Tibial nerve (tissue), 4 donors: ENCODE measurements at places on chromosomes 3 and 15. TPM values are rescaled to one million over a fixed set of nuclear protein-coding genes. Genes with fewer than 3 reads are reported as not detected.

DNA sequence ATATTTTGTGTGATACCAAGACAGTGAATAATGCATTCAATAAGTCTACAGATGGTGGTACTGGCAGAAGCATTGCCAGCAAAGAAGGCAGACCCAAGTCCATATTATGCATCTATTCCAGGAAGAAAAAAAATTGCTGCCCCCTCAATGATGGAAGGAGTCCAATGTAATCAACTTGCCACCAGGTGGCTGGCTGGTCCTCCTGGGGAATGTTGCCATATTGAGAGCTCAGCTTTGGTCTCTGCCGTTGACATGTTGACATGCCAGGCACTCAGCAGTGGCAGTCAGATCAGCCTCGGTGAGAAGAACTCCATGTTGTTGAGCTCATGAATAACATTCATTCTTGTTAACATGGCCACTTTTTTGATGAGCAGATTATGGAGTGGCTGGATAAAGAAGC lies 298.5 kb downstream of the IGSF11 start:
- no peak for DNase-seq

FAM3D gene
- not detected for total RNA-seq

CA12 gene
- 2.5 TPM for total RNA-seq

DNA sequence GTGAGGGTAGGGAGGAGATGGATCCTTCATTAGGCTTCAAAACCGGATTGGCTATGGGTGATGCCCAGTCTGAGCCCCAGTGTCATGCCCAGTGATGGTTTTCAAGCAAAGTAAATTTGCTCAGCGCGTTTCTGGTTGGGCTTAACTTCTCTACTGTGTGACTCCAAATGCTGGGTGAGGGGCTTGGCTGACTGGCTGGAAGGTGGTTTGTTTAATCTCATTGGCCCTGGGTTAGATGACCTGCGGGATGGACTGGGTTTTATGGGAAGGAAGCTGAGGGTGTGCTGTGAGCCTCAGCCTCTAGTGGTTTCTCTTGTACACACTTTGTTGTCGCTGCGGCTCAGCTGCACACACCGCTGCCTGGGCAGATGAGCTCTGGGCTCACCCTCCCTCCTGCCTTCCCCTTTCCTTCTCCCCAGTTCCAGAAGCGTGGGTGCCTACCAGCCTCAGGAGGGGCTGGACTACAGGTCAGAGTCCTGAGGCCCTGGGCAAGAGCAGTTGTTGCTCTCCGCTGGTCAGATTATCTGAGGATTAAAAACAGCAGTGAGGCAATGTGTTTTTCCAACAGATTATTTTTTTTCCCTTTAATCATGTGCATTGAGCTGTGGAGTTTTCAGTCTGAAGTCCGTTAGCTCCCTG lies 18.6 kb downstream of the PDIA5 start:
- no peak for DNase-seq

GRCh38 chr15:89775815-89776214 lies 317 bp upstream of the MESP2 start:
- no peak for DNase-seq

PP2D1 gene
- total RNA-seq = not detected

GRCh38 chr15:89954541-89954940 lies 41.8 kb upstream of the ARPIN start:
- DNase-seq = no peak

DNA sequence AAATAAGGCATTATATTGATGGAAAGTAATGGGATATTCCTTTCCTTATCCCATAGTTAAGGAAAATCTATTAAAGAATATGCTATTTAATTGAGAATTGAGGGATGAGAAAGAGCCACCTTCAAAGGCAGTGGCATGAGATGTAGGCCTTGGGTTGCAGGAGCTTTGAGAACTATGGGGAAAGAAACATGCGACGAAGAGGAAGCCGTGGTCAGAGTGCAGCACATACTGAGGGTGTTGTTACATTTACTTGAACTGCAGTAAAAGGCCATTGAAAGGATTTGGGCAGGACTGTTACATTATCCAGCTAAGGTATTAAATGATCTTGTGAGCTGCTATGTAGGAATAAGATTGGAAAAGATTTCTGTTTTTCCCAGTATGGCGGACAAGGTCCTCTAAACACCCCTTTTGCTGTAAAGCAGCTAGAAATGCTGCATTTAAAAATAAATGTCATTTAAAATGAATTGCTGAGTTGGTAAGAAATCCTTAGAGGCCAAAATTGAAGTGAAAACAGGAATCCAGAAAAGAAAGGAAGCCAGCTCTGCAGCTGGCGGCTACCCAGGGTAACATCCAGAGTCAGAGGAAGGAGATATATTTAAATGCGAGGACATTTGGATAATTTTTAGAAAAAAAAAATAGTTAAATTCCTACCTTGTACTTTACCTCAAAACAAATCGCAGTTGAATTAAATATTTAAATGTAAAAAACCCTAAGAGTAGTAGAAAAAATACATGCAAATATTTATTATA lies 61.7 kb downstream of the IL1RAP start:
- DNase-seq = no peak

SERPINI2 gene
- not detected for total RNA-seq

GP9 gene
- not detected for total RNA-seq

GRCh38 chr3:129356756-129357425 lies 71.5 kb downstream of the EFCAB12 start:
- DNase-seq = no peak

- DNase-seq = no peak
Measured at GRCh38 chr15:101326026-101326315, 30.9 kb upstream of the SNRPA1 start.

- DNase-seq = no peak
Measured at GRCh38 chr3:102529452-102529851, 94.6 kb downstream of the ZPLD1 start.

SEMA3G gene
- total RNA-seq = 37.7 TPM

GRCh38 chr3:108008106-108008505 lies 82.7 kb downstream of the CD47 start:
- DNase-seq = no peak

SH3GL3 gene
- total RNA-seq = 1.5 TPM

TTLL13 gene
- total RNA-seq = not detected

ASB14 gene
- not detected for total RNA-seq

DNA sequence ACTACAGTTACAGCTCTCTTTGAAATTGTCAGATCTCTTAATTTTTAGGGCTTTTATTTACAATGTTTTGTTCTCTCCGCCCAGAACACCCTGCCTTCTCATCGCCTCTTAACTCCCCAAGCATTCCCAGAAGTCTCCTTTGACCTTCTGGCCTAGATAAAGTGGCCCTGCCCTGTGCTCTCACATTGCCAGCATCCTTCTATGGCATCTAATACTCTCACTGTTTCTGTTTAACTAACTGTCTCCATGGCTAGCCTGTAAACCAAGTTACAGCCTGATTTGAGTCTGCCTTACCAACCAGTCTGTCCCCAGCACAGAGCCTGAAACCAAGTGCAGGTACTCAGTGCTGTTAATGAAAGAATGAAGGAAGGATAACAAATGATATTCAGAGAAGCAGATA lies 19.9 kb downstream of the COL8A1 start:
- no peak for DNase-seq

DNA sequence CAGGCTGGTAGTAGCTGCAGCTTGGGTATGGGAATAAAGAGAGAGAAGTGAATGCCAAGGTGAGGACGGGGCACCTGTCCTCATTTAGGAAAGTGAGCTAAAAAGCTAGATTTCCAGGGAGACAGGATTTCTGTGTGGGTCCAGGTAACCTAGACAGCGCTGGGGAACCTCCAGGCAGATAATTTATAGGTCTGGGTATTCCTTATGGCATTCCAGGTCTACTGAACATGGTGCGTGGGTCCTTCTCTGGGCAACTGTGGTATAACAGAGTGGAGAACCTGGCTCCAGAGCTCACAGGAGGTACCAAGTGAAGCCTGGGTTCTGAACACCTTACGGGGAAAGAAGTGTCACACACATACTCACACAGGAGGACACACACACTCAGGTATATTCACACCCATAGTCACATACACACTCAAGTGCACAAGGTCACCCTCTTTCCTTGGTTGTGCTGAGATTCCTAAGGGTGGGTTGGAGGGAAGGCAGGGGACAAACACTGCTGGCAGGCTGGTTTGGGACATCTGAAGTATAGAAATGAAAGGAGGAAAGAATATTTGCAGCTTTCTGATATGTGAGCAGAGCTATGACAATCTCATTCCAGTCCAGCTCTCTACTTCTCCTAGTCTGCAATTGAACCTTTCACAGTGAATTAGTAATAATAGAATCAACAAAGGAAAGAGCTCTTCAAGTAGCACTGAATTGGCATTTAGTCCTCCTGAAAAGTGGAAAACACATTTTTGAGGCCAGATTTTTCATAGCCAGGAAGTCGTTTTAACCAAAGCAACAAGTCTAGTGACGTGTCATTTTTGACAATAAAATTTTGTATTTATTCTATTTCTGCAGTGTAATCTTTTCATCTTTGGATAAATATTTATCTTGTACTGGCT lies 37.4 kb upstream of the ITGA11 start:
- no peak for DNase-seq

GRCh38 chr15:48643206-48643605 lies 2.3 kb downstream of the FBN1 start:
- no peak for DNase-seq

- DNase-seq = no peak
Measured at GRCh38 chr3:48219543-48219942, 3.8 kb upstream of the CAMP start.

GRCh38 chr3:115930922-115931321 lies 307.6 kb downstream of the GAP43 start:
- DNase-seq = no peak

DNA sequence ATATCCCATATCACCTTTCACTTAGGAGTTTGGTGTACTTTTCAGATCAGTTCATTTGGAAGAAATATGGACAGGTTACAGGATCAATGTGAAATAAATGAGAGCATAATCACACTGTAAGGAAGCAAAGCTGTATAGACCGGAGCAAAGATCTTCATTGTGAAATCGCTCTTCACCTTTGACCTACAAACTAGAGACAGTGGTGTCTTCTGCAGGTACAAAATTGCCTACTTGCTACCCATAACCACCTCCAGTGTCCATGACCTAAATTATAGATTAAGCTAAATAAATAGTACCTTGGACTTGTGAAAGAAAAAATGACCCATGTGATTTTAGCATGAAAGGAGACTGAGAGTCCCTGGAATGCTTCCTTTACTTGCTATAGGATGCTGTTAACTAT lies 379.5 kb upstream of the SUCLG2 start:
- no peak for DNase-seq

DNA sequence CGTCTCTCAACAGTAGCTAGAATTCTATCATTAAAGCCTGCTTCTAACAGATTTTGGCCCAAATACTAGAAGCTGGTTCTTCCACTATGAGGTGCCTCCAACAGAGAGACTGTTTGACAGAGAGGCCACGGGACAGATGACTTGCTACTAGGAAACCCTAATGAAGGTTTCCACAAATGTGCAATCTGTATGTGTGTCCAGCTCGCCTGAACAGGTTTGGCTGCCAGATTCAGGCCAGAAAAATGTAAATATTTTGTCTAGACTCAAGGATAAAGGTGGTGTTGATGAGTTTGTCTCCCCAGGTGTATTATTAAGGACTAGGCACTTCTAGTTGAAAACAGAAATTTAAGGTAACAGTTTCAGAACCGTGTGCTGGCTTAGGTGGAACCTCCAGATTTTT lies 91.6 kb upstream of the TRIM42 start:
- no peak for DNase-seq
